ENCODE measurements at places on chromosomes 7 and 10. TPM values are rescaled to one million over a fixed set of nuclear protein-coding genes. Genes with fewer than 3 reads are reported as not detected.

Gene LIPJ
- total RNA-seq: not detected

Gene TRPV5
- total RNA-seq: not detected

Gene CTNNA3
- 0.30 TPM for total RNA-seq

Gene FAM13C
- 0.18 TPM for total RNA-seq

Gene TAS2R41
- total RNA-seq: not detected

Gene MYO1G
- 532 TPM for total RNA-seq

Gene SEMA3A
- total RNA-seq: 2.3 TPM

Gene DKK1
- total RNA-seq: not detected

Gene VSTM2A
- not detected for total RNA-seq

Gene CNTNAP2
- not detected for total RNA-seq

Gene DLG5
- total RNA-seq: 1.3 TPM

Gene GRID2IP
- total RNA-seq: 0.21 TPM

Gene CTAGE4
- 0.93 TPM for total RNA-seq

Gene TCF7L2
- total RNA-seq: 3.0 TPM

Gene UMAD1
- 13.0 TPM for total RNA-seq

Gene SCART1
- 2.1 TPM for total RNA-seq

Gene DRGX
- not detected for total RNA-seq

Gene GFRA1
- total RNA-seq: 0.20 TPM

Gene ENO4
- total RNA-seq: not detected

Gene ANKRD61
- total RNA-seq: not detected

Gene NKX6-2
- not detected for total RNA-seq

Gene FGL2
- total RNA-seq: 0.14 TPM

Gene ADAM22
- total RNA-seq: 0.27 TPM

Gene AEBP1
- total RNA-seq: 14.6 TPM

Gene PLEKHS1
- total RNA-seq: not detected

Gene SCRN1
- 1.3 TPM for total RNA-seq

Gene PIP
- total RNA-seq: not detected

Gene MYH16
- total RNA-seq: 0.11 TPM

Gene GDF2
- total RNA-seq: not detected

Gene GJD4
- not detected for total RNA-seq

Gene HABP2
- total RNA-seq: not detected

Gene HHEX
- total RNA-seq: not detected

Gene SGCE
- total RNA-seq: 0.64 TPM

Gene ZNF394
- total RNA-seq: 50.7 TPM

Gene ASAH2B
- total RNA-seq: 4.2 TPM

Gene SPDYE18
- 0.36 TPM for total RNA-seq

Gene TET1
- total RNA-seq: 1.6 TPM

Gene NUPR2
- 0.60 TPM for total RNA-seq

Gene PPP1R9A
- total RNA-seq: not detected

Gene PRLHR
- not detected for total RNA-seq

Gene RARRES2
- total RNA-seq: not detected

Gene CAV1
- not detected for total RNA-seq
